ENCODE measurements at places on chromosomes 12 and 14.

- peak; percentile 14 for DNase-seq
Observed at GRCh38 chr14:85625925-85626585, 96.1 kb downstream of the FLRT2 start.

- peak; percentile 59 for DNase-seq
Observed at GRCh38 chr12:1912580-1913376, 5.7 kb downstream of the CACNA2D4 start.

- DNase-seq, result no peak
Observed at GRCh38 chr12:80582431-80582830, 125.0 kb upstream of the MYF6 start.

DNA sequence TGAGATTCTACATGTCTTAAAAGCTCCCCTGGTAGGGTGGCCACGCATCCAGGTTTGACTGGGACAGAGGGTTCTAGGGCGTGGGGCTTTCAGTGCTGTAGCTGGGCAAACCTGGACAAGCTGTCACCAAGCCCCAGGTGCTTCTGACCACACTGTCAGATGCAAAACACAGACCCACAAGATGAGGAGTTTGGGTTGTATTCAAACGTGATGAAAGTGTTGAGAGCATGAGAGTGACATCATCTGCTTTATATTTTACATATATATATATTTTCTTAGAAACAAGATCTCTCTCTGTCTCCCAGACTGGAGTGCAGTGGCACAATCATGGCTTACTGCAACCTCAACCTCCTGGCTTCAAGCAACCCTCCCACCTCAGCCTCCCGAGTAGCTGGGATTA is 210.1 kb downstream of the DPF3 start:
- DNase-seq, result no peak

GRCh38 chr12:121838126-121838525 is 20.5 kb downstream of the HPD start:
- no peak for DNase-seq

DNA sequence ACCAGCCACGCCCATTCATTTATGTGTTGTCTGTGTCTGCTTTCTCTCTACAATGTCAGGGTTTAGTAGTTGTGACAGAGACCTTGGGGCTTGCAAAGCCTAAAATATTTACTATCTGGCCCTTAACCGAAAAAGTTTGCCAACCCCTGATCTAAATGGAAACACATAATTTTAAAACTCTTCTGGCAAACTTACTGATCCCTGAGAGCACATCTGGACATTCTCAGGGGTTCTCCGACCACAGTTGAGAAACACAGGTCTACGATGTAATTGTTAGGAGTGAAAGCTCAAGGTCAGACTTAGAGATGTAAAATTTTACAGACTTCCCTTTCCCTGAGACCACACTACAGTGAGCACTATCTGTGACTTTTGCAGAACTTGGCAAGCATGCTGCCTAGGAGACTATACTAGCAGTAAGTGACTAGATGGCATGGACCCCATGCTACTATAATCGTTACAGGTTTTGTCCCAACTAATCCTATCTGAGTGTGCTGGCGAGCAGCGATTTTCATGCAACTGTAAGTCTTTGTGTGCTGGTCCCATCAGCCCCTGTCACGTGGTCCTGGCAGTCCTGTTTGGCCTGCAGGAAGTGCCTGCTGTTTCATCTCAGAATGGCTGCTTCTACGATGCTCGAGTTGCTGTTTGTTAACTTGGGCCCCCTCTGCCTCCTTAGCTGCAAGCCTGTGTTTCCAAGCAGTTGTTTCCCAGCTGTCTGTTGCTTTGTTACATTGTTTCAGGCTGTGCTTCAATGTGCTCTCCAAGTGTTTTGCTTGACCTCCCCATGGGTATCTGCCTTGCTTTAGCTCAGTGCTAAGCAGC is 21.6 kb downstream of the TMTC2 start:
- DNase-seq, result no peak

GRCh38 chr14:51738754-51739153 is 87.0 kb downstream of the FRMD6 start:
- DNase-seq, result no peak

GRCh38 chr12:93379326-93379980 is 1.7 kb downstream of the NUDT4 start:
- peak; percentile 23 for DNase-seq

- DNase-seq, result no peak
Observed at GRCh38 chr12:106790020-106790419, 15.5 kb downstream of the RIC8B start.

DNA sequence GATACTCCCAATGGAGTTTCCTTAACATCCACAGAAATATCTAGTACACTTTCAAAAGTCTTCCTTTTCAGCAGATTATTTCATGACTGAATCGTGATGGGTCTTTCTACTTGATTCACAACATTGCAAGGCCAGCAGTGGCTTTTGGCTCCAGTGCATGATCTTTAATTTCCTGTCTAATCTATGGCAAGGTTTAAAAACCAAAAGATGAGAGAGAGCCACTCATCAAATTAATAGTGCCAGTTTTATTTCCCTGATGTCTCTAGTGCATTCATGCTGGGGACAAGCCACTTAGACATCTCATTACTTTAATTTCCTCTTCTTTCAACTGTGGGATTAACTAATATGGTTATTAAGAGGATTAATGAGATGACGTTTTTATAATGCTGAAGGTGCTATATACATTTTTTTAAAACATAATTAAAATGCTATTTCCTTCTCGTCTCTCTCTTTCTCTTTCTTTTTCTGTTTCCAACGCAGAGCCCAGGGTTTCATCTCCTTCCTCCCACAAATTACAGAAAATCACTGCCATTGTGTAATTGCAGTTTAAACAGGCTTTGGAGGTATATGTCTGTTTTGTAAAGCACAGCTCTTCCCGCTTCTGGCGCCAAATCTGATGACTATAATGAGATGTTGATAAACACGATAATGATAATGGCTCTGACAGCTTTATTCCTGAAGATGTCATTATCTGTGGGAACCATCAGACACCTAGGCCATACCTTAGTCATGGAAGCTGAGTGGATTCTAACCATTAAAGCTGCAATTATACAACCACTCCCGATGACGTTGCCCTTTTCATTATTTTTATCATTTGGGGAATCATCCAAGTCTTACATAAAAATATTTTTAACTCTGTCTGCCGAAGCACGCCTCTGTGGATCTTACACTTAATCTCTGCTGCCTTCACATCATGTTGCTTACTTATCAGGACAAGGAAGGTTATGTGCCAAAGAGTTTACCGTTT is 103.1 kb upstream of the PPM1H start:
- no peak for DNase-seq

DNA sequence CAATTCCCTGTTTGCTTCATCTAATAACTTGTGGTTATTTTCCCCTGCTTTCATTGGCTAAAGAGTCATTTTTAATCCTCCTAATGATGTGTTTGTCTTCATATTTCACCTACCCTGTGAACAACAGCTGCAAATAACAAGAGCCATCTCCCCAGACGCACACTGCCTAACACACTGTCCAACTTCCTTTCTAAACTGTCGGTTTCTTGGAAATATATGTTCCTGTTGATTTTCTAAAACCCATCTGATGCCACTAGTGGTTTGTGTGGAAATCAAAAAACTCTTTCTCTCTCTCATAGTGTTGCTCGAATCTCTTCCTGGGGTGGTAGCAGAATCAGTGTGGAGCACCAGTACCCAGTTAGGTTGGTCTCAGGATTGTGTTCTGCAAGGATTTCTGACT is 226.9 kb downstream of the EPS8 start:
- DNase-seq, result peak; percentile 94

DNA sequence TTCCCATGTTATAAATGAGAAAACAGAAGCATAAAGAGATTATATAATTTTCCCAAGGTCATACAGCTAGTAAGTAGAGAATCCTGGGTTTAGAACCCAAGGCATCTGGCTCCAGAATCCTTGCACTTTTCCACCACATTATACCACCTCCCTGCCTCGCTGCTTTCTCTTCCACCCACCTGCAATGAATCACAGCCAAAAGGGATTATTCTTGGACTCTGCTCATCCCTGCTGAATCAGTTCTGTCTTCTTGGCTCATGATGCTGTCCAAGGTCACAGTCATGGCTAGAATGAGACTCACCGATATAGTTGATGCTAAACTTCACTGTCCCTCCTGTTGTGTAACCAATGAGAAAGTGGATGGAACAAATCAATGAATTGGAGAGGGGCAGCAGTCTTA is 356.6 kb downstream of the FUT8 start:
- no peak for DNase-seq

DNA sequence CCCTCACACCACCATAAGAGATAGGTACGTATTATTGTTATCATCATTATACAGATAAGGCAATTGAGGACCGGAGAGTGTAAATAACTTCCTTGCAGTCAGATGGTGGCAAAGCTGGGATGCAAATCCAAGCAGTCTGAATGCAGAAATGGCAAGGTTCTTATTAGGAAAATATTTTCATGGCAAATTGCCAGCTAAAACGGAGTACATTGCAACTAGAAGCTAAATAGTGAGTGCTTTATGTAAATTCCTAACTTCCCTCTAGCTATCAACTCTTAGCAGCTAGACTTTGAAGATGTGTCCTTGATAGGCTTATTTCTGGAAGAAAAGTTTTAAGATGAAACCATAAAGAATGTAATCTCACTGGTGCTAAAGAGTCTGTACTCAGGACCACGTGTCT is 323.9 kb upstream of the DIO2 start:
- no peak for DNase-seq

DNA sequence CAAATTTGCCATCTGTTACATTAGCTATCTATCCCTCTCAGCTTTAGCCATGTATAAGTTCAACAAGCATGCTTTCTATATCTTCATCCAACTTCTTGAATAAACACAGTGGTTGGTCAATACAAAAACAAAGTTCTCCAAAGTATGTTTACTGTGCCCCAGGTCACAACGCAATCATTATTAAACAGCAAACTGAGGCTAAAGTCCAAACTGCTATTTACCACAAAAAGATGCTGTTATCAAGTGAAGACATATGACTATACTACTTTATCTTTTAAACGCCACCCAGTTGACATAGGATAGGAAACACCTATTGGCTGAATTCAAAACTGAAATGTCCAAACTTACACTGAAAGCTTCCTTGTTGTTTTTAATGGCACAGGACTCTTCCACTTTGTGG is 11.7 kb downstream of the ZCCHC8 start:
- DNase-seq, result no peak

GRCh38 chr14:44279357-44279756 is 227.7 kb downstream of the FSCB start:
- no peak for DNase-seq

DNA sequence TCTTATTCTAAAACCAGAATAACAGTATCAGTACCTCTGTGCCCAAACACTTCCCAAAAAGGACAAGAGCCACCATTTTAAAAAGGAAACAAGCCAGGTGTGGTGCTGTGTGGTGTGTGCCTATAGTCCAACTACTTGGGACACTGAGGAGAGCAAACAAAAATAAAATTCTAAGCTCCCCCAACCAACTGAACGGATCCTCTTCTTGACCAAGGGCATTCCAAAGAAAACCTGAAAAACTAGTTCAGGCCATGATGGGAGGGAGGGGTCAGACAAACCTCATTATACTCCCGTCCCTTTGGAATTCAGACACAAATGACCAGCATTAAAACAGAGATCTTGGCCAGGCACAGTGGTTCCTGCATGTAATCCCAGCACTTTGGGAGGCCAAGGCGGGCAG is 20.5 kb downstream of the SLC11A2 start:
- no peak for DNase-seq

- peak; percentile 1 for DNase-seq
Observed at GRCh38 chr12:128449146-128449894, 182.3 kb downstream of the TMEM132C start.

- no peak for DNase-seq
Observed at GRCh38 chr14:47526591-47527244, 148.7 kb downstream of the MDGA2 start.

- DNase-seq, result no peak
Observed at GRCh38 chr12:118821386-118821925, 159.9 kb upstream of the SRRM4 start.

- DNase-seq, result no peak
Observed at GRCh38 chr12:121565076-121565475, 15.7 kb downstream of the KDM2B start.

GRCh38 chr12:92080911-92081285 is 64.7 kb downstream of the BTG1 start:
- DNase-seq, result peak; percentile 37

DNA sequence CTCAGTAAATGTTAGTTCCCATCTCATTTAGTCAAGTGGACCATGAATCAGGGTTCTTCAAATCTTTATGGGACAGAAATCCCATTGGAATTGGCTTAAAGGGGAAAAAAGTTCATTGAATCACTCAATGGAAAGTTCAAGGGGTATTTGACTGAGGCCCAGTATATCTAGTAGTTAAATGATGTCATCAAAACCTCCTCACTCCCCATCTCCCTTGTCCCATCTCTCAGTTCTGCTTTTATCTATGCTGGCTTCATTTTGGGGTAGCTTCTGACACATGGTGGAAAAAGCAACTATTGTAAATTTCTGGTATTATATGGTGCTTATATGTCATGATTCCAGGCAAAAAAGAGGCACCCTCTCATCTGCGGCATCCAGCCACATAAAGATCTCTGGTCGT is 51.9 kb downstream of the DAAM1 start:
- DNase-seq, result no peak

- no peak for DNase-seq
Observed at GRCh38 chr12:53948650-53949593, 5.8 kb upstream of the HOXC12 start.

- DNase-seq, result no peak
Observed at GRCh38 chr14:24362241-24362960, 5.6 kb upstream of the NFATC4 start.

DNA sequence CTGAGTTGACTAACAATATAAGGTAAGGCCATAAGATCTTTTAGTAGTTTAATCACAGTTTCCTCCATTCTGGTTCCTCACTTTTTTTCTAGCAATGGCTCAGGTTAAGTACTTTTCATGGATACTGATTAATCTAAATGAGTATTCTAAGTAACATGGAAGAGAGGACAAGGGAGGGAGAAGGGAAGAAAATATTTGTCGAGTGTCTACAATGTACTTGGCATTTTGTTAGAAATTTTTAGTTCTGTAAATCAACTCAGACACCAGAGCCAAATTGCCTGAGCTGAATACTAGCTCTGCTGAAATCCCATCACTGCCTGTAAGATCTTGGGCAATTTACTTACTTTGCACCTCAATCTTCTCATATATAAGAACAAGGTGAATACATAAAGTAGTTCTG is 20.2 kb downstream of the RERG start:
- no peak for DNase-seq

DNA sequence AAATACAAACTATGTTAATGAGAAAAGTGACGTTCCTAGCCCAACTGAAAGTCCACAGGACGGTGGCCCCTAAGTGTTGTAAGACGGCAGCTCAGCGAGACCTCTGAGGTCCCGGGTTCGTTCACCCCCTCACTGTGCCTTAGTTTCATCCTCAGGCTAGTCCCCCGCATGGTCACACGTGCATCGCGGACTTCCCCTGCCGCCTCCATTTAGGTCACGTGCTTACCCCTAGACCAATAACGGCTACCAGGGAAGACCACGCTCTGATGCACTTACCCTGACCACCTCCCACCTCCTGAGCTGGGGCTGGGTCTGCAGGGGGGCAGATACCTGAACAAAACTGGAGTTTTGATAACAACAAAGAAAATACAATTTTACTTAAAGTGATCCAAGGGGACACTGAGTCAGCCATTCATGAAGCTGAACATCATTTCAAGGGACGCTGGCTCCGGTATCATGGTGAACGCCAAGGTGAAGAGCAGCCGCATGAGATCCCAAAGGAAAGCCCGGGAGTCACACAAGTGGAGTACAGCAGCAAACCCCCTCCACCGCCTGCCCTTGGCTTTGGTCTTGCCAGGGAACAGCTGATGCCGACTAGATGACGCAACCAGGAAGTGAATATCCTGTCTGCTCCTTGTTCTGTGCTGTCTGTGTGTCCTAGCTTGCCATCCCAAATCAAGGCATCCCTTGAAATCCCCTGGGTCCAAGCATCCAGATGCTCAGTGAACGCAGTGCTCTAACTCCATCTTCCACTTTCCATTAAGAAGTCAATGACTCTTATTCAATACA is 274.1 kb downstream of the PCNX1 start:
- peak; percentile 16 for DNase-seq
